ENCODE measurements at places on chromosomes 13 and 19. TPM values are rescaled to one million over a fixed set of nuclear protein-coding genes. Genes with fewer than 3 reads are reported as not detected.

DIRAS1 gene
- total RNA-seq, result 0.84 TPM

CGB2 gene
- not detected for total RNA-seq

DEDD2 gene
- total RNA-seq, result 11.7 TPM

BEST2 gene
- total RNA-seq, result not detected

Measured in muscle of leg (tissue), 16 donors.